ENCODE measurements at places on chromosomes 11 and 22. TPM values are rescaled to one million over a fixed set of nuclear protein-coding genes. Genes with fewer than 3 reads are reported as not detected.

Gene NCF4
- 4.4 TPM for total RNA-seq

Gene PPFIBP2
- total RNA-seq = 67.9 TPM

DNA sequence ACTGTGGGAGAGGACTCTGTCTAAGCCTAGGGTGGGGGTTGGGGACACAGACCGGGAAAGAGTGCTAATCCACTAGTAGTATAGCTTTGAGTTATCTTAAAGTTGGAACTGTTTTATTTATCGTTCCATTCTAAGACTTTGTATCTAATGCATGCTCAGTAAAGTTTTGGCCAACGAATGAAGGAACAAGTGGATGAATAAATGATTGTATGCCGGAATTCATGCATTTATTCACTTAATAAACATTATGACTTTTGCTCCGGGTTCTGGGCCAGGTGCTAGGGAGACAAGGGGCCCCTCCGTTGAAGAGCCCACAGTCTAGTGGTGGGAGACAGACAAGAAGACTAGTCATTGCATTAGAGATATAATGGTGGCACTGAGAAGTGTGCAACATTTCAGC is 645 bp downstream of the RNF121 start:
- H3K27ac ChIP-seq = no peak overlapping the region
- peak overlapping the region; percentile 83 for H3K4me3 ChIP-seq

DNA sequence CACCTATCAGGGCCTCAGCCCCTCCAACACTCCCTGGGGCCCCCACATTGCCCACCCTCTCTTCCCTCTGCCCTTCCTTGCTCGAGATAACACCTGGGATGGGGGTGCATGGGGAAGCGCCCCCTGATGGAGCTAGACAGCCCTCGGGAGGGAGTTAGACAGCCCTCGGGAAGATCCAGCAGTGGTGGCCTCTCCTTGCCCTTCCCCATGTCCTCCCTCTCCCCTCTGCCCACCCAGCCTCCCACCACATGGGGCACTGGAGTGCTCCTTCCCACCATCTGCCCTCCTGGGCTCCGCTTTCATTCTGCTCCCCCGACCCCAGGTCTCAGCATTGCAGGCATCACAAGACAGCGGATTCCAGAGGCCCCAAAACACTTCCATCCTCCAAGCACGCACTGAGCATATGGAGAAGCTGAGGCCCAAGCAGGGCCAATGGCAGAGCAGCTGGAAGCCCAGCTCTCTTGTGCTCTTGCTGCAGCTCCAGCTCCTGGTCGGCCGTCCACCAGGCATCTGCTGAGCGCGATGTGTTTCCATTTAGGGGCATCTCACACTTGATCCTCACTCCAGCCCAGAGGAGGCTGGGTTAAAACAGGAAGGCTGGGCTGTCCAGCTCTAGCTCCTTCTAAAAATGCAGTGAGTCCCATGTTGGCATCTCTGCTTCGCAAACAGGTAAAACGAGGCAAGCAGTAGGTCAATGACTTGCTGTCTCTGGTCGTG is 65.6 kb downstream of the IGLL1 start:
- no peak for DNase-seq
- H3K27ac ChIP-seq = no peak overlapping the region
- H3K36me3 ChIP-seq = no peaks in the 10 kb centered on the region
- no peaks in the 10 kb centered on the region for H3K27me3 ChIP-seq
- no peak overlapping the region for H3K4me3 ChIP-seq

Gene KIRREL3
- total RNA-seq = 0.64 TPM
